ENCODE measurements at places on chromosomes 1 and 21.

DNA sequence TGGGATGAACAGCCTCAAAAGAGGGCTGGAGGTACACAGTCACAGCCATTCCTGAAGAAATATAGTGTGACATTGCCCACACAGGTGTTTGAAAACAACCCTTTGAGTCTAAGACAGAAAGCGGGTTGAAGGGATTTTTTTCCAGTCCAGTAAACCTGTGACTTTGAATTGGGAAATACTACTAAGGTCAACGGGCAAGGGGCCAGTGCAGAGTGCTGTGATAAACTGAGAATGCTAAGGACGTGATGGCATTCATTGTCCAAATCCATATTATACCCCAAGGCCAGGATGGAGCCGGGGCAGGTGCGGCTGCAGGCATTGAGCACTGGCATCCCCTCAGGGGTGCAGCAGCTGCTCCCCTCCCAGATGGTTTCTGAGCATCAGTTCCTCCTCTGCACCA is 36.6 kb downstream of the KIAA0040 start:
- DNase-seq: no peak

GRCh38 chr1:162856260-162856659 is 4.7 kb downstream of the CCDC190 start:
- peak; percentile 59 for DNase-seq

GRCh38 chr1:36691374-36691773 is 208.7 kb upstream of the CSF3R start:
- DNase-seq: no peak

DNA sequence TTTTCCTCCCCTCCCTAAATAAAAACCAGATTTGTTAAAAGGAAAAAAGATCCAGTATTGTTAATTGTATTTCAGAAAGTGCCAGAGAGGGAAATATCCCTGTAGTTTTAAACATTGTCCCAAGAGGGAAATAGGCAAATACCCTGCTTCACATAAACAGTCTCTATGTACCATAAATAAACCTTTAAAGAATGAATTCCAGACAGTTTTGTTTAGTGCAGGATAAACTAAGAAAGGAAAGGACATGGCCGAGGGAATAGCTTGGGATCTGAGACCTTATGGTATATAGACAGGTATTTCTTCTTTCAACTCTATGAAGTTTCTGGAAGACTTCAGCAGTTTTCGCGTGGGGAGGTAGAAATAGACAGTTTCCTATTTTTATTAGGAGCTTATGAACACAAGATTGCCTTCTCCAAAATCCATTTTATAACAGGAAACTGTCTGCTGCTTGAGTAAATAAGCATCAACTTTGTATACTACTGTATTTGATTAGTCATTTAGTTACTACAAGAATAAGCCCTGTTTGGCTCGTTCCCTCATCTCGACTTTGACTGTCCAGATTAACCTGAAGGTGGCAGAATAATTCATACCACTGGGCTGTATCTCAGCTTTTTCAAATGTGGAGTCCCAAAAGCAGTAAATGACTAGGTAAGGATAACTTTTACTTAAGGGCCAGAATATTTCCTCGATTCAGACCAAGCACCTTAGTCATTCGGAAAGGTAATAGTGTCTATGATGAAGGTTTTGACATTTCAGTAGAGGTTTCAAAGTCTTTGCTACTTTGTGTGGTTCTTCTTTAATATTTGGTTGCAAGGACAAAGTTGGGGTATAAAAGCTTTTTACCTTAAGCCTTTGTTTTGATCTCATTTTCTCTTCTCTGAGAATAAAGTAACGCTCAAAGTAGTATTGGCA is 177.5 kb downstream of the VPS13D start:
- DNase-seq: no peak

GRCh38 chr21:35503671-35504070 is 454.6 kb upstream of the RUNX1 start:
- no peak for DNase-seq

GRCh38 chr21:45098867-45099266 is 24.5 kb downstream of the ADARB1 start:
- DNase-seq: peak; percentile 86

GRCh38 chr21:34559089-34559631 is 47.1 kb upstream of the KCNE1 start:
- no peak for DNase-seq

DNA sequence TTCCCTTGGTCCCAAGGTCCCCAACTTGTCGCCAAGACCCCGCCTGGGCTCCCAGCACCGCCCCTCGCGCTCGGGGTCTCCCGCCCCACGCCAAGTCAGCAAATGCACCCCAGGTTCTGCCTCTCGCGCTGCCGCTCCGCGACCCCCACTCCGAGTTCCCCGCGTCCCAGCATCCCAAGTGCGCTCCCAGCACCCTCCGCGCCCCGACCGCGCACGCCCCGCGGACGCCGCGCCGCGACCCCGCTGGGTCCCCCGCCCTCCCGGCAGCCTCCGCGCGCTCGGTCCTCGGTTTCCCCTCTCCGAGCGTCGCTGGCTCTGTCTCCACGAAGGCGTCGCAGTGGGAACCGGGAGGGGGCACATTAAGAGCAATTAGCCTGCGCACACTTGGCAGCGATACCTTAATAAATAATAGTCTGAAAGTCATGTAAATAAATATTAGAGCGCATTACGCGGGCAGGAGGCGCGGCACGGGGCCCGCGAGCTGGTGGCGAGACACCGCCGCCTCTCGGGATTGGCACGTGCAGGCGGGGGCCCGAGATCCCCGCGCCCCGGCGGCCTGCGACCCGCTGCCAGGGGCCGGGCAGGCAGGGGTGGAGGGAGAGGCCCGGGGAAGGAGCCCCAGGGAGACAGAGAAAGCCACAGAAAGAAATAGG is 75.9 kb downstream of the VWA5B1 start:
- no peak for DNase-seq

DNA sequence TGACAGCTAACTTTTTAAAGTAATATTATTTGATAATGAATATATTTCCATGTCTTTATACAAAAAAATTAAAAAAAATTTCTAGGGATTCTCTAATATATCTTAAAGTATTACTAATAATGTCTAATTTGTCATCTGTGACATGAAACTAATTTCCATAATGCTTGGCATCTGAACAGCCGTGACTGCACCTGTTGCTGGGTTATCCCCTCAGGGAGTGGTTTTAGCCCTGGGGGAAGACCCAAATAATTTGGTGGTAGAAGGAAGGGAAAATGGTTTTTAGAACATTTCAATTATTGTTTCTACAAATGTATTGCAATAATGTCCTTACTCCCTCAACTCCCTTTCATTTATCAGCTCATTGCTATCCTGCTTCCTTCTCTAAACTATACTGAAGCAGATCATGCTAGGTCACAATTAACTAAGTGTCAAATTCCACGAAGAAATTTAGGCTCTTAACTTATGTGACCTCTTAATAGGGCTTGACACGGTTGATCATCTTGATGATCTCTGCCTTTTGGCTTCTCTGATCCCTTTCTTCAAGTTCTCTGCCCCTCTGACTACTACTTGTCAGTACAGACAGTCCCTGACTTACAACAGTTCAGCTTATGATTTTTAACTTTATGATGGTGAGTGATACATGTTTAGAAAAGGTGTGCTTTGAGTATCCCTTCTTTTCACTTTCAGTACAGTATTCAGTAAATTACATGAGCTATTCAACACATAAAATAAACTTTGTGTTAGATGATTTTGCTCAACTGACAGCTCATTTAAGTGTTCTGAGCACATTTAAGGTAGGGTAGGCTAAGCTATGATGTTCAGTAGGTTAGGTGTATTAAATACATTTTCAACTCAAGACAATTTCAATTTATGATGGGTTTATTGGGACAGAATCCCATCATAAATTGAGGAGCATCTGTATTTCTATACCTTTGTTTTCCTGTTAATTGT is 26.4 kb upstream of the DPH5 start:
- peak; percentile 82 for DNase-seq

DNA sequence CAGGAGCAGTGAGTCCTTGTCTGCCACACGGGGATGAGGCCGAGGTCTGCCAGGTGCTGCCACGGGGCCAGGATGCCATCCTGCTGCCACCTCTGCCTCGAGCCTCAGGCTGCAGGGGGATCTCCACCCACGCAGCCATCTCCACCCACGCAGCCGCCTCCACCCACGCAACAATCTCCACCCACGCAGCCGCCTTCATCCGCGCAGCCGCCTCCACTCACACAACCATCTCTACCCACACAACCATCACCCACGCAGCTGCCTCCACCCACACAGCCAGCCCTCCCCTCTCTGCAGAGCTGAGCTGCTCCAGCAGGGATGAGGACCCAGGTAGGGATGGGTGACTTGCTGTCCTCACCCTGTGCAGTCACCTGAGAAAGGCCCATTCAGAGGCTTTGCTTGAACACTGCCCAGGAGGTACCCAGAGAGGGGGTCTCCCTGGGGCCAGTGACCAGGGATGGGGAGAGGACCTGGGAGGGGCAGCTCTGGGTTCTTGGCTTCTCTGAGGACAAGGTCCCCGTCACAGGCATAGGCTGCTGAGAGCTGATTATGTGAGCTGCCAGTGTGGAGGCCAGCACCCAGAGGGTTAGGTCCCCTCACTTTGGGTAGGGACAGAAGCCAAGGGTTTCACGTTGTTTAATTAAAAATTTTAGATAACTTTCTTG is 46.6 kb upstream of the TTC34 start:
- DNase-seq: no peak

- peak; percentile 10 for DNase-seq
Measured at GRCh38 chr1:42128964-42129363, 24.2 kb upstream of the GUCA2B start.

GRCh38 chr1:119288751-119289150 is 79.8 kb upstream of the HAO2 start:
- DNase-seq: no peak

DNA sequence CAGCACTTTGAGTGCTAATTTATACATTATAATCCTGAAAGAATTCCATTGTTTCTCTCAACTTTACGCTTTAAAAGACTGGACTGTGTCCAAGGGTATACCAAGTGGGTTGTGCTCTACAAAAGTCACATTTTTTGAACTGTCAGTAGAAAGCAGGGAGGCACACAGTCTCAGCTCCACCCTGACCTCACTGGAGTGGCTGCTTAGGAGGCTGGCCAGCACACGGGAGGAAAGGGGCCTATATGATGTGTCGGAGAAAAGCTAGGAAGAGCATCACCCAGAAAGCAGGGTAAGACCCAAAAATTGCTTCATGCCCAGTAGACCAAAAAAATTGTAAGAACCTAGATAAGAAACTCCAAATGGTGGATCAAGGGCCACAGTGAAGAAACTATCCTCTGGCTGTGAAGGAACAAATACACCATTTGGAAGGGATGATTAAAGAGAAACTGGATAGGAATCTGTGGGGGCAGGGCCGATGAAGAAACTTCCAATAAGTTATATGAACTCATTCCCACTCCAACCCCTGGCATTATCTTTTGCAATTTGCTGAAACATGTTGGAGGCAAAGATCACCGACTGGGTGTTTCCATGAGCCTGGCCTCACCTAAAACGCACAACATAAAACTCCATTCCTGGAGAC is 1.9 kb downstream of the S100A10 start:
- no peak for DNase-seq

GRCh38 chr1:184568148-184568547 is 181.3 kb downstream of the C1orf21 start:
- DNase-seq: no peak

DNA sequence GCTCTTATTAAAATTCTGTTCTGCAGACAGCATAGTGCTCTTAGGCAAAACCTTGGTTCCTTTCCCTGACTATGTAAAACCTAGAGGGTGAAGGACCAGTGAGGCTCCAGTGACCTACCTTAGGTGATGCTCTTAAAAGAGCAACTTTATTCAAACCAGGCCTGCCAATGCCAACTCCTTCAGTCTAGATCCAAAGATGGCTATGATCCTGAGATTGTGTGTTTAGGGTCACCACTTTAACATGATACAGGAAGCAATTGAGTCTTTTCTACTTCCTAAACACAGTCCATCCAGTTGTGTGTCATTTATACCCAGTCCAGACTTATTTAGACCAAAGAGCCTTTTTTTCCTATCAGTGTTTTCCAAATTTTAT is 10.8 kb downstream of the MCL1 start:
- no peak for DNase-seq

DNA sequence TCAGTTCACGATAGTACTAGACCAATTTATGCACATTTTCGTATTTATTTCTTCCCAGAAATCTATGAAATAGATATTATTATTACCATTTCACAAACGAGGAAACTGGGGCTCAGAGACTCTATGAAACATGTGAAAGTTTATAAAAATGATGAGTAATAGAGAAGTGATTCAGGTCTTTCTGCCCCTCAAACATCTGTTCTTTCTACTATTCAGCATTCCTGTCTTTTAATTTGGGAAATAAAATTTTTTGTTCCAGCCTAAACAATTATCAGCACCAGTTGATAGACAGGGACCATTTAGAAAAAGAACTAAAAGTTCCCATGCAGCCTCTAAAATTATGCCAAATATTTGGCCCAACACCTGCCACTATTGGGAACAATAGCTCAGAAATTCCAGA is 585.1 kb downstream of the PTPRC start:
- no peak for DNase-seq

GRCh38 chr21:39105341-39105765 is 77.9 kb downstream of the PSMG1 start:
- no peak for DNase-seq

DNA sequence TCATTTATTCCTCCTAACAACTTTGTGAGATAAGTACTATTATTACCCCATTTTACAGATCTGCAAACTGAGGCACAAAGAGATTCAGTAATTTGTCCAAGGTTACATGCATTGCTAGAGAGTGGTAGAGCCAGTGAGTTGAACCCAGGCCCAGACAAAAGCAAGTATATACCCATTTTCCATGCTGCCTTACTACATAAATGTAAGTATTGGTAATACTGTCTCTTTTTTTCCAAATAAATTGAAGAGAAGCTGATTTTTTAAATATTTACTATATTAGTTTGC is 33.8 kb upstream of the IRF2BP2 start:
- DNase-seq: no peak

GRCh38 chr1:55010887-55011217 is 12.1 kb downstream of the BSND start:
- DNase-seq: no peak

- DNase-seq: no peak
Measured at GRCh38 chr1:234217316-234217840, 155.9 kb upstream of the COA6 start.

- DNase-seq: peak; percentile 83
Measured at GRCh38 chr1:212062832-212063438, 27.4 kb downstream of the DTL start.

DNA sequence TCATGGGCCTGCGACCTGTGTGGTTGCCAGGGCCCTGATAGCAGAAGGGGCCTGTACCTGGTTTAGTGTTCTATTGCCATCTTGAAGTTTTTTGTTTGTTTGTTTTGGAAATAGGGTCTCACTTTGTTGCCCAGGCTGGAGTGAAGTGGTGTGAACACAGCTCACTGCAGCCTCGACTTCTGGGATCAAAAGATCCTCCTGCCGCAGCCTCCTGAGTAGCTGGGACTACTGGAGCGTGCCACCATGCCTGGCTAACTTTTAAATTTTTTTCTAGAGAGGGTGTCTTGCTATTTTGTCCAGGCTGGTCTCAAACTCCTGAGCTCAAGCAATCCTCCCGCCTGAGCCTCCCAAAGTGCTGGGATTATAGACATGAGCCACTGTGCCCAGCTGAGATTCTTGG is 72.9 kb downstream of the UBE2T start:
- no peak for DNase-seq

Measured in NCI-H82 (cell line).